ENCODE measurements at places on chromosomes 6 and 20. TPM values are rescaled to one million over a fixed set of nuclear protein-coding genes. Genes with fewer than 3 reads are reported as not detected.

DNA sequence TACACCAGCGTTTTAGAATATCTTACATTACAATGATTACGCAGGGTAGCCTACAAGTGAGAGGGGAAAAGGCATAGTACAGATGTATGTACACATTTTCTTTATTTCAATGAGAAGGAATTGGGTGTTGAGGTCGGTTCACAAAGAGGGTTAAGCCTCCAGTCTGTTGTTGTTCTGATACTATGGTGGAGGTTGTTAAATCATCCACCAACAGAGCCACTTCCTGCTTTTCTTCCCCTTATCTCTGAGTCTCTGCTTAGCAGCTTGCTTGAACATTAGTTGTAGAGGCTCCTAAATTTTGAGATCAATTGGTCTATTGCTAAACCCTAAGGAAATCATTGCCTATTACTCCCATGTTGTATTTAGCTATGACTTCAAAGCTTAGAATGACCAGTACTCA, 7.3 kb downstream of the RGS17 start:
- DNase-seq, result no peak

The CCN6 gene
- not detected for total RNA-seq

DNA sequence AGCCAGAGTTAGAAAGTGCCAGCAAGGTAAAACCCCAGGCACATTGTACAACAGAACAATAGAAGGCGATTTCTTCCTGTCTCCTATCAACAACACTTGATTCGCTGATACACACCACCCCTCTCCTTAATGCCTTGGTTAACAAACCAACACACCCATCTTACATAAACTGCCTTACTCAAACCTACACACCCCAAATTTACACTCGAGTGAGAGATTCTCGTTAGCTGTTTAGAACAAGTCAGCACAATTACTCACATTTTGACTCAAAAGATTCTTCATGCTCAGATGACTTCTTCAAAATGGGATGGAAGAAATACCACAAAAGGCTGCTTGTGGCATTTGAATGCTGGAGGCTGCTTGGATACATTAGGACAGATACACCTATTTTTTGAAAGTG, 80.0 kb upstream of the FOXQ1 start:
- DNase-seq, result no peak

- no peak for DNase-seq
These were observed 644.5 kb upstream of the HS3ST5 start for GRCh38 chr6:114987281-114987680.

The SLC16A10 gene
- not detected for total RNA-seq

DNA sequence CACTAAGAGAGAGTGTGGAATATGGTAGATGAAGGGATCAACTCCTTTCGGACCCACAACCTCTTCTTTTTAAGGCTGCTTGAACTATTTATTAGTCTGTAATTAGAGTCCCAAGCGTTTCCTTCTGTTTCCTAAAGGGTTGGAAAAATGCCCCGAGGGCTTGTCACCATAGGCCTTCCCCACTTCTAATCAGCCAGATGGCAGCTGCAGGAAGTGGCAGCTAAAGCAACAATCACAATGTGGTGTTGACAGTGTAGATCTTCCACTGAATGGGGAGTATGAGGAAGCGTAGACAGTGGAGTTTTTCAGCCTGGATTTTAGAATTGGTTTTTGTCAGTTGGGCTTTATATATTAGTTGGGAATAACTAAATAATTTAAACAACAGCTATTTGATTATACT, 40.6 kb downstream of the SLC35D3 start:
- DNase-seq, result no peak
